ENCODE measurements at places on chromosomes 12 and 14.

- DNase-seq: no peak
These were observed 1413.2 kb downstream of the LRFN5 start for GRCh38 chr14:43019826-43020225.

DNA sequence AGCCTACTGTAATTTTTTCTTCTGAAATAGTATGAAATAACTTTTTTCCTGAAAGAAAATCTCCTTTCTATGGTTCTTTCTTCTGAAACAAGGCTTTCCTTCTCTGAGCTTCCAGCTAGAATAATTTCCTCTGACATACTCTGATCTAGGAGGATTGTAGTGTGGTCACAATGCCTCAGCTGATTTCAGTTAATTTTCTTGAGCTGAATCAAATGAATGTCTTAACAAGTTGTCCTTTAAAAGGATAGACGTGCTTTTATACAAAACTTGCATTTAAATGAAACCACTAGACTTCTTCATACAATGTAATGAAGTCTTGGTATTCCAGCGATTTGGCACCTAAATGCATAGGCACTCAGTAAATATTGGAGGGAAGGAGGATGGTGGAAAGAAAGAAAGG, 94.4 kb downstream of the BICD1 start:
- DNase-seq: no peak

DNA sequence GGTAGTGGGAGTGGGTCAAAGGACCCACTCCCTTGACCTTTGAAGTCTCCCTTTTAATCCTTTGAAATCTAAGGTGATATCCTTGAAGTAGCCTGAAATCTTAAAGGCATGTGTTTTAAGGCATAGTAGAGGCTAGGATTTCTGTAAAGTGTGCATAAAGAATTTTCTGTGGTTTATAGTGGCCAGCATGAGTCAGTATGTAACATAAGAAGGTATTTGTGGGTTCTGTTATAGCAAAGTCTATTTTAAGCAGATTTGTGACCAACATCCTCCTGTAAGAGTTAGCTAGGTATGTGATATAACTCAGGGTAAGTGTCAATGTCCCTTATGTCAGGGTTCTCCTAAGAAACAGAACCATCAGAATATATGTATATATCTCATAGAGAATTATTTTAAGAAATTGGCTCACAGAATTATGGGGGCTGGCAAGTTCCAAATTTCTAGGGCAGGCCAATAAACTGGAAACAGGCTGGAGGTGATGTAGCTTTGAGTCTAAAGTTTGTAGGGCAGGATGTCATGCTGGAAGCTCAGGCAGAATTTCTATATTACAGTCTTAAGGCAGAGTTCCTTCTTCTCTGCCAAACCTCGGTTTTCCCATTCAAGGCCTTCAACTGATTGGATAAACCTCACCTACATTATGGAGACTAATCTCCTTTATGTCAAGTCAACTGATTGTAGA, 18.7 kb upstream of the EPYC start:
- no peak for DNase-seq

GRCh38 chr14:62029569-62029924, 267.3 kb downstream of the SNAPC1 start:
- no peak for DNase-seq

DNA sequence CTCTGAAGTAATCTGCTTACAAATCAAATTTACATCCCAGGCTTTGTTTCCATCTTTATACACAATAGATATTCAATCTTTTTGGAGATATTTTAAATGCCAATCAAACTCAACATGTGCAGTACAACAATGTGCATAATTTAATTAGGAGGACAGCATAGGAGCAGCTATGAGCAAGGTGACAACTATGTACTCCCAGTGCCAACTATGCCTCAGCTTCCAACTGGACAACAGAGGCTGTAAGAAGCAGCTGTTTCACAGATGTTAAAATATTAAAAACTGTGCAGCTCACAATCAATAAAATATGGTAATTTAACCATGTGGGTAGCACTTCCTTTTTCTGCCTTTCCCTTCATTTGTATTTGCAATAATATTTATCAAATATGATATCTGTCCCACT, 99.9 kb downstream of the ST8SIA1 start:
- no peak for DNase-seq

DNA sequence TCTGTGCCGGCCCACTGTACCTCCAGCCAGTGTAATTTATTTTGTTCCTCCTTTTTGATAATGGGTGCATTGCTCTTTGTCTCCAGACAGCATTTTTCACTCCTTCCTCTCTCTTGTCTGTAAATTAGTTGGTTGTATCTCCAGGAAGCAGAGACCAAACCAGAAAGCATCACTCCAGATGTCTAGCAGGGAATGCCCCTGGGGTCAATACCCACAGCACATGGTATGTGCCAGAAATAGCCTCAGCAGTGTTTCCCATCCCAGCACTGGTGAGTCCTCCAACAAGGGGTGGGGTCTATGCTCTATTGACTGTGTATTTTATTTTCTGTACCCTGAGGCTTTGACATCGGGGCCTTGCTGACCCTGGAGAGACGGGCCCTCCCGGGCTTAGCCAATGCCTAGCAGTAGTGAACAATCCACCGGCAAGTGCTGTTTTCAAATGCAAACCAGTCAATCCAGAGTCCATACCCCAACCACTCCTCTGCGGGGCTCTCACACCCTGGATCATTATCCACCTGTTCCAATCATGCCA, 50.2 kb upstream of the FZD10 start:
- DNase-seq: no peak

DNA sequence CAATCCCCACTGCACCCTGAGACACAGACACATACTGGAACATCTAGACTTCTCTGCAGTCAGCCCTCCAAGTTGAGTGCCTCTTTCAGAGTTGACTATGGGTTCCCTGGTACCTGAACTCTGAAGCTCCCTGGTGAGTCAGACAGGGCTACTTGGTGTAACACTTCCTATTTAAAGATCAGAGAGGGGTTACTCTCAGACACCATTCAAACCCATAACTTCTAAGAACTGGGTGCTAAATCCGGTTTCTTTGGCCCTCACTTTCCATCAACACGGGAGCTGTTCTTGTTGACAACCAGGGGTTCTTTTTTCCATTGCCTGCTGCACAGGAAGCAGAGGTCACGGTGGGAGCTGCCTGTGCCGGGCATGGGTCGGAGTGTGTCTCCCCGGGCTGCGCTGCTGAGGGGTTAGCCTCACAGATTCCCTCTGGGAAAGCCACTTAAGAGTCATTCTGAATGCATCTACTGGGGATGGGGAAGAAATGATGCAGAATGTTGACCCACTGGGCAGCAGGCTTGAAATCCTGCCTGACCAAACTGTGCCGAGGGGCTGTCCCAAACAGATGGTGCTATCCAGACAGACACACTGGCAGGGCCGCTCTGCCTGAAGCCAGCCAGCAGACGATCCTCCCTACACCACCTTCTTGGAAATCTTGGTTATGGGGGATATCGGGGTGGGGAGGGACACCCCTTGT, 74.1 kb downstream of the PITPNM2 start:
- peak; percentile 37 for DNase-seq

DNA sequence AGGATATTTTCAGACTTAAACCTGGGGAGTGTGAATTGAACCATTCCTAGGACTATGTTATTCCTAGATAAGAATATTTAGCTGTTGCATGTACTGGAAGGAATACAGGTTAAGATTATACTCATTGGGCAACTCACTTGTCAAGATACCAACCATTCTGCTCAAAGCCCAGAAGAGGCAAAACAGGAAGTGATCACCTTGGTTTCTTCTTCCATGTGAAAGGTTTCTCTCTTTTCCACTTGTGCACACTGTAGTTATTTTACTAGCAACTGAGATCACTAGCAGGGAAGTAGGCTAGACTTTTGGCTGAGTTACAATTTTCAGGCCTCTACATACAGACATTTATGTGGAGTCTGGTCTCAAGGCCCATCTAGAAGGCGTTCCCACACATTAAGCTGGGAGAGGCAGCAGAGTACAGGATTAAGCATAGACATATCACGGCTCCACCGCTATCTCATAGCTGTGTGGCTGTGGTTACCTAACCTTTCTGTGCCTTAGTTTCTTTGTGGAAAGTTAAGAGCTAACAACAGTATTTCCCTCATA, 83.9 kb upstream of the FERMT2 start:
- no peak for DNase-seq

GRCh38 chr12:81329085-81329484, 251.2 kb downstream of the ACSS3 start:
- DNase-seq: no peak

DNA sequence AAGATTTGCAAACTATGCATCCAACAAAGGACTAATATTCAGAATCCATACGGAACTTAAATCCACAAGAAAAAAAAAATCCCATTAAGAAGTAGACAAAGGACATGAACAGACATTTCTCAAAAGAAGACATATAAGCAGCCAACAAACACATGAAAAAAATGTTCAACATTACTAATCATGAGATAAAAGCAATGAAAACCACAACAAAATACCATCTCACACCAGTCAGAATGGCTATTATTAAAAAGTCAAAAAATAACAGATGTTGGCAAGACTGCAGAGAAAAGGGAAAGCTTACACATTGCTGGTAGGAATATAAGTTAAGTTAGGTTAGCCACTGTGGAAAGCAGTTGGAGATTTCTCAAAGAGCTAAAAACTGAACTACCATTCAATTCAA, 16.2 kb downstream of the CDK17 start:
- no peak for DNase-seq

- no peak for DNase-seq
These were observed 324.3 kb downstream of the CACNA1C start for GRCh38 chr12:2376908-2377657.

DNA sequence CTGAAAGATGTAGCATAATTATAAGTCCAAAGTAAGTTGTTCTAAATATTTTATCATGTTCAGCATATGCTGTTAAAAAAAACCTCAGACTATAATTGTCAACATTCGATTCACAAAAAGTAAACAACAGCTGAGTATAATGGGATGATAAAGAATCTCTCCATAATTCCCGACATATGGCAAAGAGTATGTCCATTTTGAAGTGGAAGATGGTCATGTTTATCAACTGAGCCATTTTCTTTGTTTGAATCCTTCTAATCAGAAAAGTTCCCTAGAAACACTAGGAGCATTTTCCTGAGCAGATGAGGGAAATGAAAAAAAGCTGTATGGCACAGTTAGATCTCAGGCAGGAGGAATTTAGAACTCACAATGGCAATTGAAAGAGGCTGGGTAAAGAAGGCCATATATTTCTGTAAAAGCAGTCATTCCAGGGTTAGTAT, 192.1 kb upstream of the AMIGO2 start:
- no peak for DNase-seq

- DNase-seq: no peak
These were observed 8.1 kb upstream of the STX2 start for GRCh38 chr12:130847112-130847511.

DNA sequence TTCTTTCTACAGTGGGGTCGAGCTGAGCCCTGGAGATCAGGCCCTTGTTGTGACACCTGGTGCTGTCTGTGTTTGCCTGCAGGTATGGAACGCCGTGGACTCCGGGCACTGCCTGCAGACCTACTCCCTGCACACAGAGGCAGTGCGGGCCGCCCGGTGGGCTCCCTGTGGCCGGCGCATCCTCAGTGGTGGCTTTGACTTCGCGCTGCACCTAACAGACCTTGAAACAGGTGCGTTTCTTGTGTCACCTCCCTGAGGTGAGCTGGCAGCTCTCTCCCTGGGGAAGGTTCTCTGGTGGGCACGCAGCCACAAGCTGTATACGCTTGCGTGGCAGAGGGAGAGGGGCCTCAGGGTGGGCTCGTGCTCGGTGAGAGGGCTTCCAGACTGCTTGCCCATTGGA, 119.3 kb downstream of the BEGAIN start:
- no peak for DNase-seq

DNA sequence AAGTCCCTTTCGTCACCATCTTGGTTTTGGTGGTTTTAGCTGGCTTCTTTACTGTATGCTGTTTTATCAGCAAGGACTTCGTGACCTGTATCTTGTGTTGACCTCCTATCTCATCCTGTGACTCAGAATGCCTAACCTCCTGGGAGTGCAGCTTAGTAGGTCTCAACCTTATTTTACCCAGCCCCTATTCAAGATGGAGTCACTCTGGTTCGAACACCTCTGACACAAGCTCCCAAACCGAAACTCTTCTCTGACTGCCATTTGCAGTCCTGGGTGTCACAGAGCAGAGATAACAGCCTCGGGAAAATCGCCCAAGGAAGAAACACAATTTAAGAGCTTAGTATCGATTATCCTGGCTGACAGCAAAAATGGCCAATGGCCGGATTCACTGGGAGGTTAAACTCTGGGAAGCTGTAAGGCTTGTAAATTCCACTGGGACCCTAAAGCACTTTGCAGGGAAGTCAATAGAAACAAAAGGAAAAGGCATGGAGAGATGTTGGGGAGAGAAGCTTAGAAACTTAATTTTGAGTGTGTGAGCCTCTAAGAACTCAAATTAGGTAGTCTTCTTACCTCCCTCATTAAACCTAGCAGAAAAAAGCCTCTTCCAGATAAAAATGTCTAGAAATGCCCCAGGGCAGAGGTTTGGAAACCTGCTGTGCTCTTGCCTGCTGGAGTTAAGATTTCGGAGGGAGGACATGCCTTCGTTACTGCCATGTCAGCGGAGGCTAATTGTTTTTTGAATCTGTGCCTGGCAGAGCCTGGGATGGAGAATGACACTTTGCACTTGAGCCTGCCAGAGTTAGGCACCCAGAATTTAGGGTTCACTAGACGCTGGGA, 56.5 kb upstream of the RPH3A start:
- no peak for DNase-seq

DNA sequence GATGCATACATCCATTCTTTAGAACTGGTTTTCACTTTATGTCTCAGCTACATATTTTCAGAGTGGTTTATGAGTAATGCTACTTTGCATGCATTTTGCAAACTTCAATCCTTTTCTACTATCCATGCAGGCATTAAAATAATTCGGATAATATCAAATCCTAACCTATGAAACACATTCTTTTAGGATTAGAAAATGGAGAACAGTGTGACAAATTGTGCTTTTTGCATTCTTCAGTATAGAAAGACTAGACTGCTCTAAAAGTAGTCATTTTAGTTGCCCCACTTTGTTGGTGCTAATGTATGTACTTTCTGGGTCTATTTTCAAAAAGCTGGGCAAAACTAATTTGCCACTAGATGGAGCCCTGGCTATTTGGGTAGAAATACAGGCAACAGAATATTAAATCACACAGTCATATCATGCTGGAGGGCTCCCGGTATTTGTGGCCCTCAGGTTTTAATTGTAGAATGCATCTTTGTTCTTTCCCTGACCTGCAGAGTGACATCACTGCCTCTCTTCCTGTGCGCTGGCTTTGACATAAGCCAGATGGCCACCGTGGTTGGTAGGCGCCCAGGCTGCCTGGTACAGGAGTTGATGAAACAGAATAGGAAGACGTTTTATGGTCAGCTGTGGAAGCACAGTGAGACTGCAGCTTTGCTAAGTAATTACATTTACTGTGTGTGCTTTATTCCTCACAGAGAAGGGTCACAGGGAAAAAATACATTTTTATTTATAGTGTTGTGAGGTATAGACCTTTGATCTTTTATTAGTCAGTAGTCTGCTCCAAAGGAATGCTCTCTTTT, 28.1 kb downstream of the MSRB3 start:
- DNase-seq: no peak

GRCh38 chr12:46124848-46125619, 134.7 kb upstream of the SCAF11 start:
- DNase-seq: peak; percentile 51

GRCh38 chr14:22113401-22113800, 439.8 kb upstream of the OR4E1 start:
- no peak for DNase-seq
